C1 segment of cervical spinal cord (tissue), 14 donors: ENCODE measurements at places on chromosomes 1 and 21.

- no peak for DNase-seq
Observed at GRCh38 chr1:161006563-161006962, 14.4 kb downstream of the F11R start.

DNA sequence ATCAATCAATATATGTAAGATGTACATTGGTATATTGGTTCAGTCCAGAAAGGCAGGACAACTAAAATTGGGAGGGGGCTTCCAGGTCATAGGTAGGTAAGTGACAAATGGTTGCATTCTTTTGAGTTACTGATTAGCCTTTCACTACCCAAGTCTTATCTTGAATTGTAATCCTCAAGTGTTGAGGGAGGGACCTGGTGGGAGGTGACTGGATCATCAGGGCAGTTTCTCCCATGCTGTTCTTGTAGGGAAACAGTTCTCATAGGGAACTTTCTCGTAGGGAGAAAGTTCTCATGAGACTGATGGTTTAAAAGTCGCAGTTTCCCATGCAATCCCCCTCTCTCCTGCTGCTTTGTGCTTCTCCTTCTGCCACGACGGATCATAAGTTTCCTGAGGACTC is 809.2 kb downstream of the KCNT2 start:
- DNase-seq: no peak

- no peak for DNase-seq
Observed at GRCh38 chr1:212699104-212699624, 476 bp downstream of the BATF3 start.

DNA sequence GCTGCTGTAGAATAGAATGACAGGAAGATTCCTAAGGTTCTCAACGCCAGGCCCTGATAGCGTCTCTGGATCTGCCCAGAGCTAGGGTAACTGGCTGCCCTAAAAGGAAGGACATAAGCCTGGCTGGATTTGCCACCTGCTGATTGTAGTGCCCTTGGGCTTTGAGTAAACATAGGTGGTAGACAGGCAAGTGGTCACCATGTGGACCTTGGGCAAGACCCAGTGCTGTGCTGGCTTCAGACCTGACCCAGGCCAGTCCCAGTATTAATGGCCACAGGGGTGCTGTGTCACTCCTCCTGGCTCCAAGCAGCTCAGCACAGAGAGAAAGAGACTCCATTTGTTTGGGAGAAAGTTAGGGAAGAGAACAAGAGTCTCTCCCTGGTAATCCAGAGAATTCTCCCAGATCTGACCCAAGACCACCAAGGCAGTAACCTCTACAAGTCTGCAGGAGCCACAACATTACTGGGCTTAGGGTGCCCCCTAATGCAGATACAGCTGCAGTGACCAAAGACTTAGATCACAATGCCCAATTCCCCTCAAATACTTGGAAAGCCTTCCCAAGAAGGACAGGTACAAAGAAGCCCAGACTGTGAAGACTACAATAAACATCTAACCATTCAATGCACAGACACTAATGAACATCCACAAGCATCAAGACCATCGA is 44.5 kb downstream of the PHTF1 start:
- DNase-seq: no peak

GRCh38 chr1:50967416-50968157 is 2.5 kb upstream of the CDKN2C start:
- DNase-seq: no peak

DNA sequence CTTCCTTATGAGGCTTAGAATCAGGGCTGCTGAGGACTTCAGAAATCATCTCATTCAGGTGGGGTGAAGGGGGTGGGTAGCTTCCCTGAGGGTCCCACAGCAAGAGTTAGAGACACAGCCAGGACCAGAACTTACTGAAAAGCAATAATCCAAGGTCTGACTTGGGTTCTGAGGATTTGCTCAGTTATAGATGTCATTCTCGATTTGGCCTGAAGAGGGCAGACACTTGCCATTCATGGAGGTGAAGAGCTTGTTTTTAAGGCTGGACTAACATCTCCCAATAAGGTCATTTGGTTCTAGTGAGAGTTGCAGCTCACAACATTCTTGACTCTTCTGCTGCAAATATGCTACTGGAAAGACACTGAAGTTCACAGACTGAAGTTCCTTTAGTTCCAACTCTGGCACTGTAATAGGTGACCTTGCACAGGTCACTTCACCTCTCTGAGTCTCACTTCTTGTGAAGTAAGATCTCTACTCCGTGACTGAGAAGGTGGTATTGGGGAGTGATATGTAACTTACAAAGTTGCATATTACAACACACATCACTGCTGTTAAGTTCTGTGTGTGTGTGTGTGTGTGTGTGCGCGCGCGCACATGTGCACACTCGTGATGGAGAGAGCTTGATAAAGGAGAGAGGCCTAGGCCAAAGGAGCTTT is 69.8 kb upstream of the DIRAS3 start:
- no peak for DNase-seq

DNA sequence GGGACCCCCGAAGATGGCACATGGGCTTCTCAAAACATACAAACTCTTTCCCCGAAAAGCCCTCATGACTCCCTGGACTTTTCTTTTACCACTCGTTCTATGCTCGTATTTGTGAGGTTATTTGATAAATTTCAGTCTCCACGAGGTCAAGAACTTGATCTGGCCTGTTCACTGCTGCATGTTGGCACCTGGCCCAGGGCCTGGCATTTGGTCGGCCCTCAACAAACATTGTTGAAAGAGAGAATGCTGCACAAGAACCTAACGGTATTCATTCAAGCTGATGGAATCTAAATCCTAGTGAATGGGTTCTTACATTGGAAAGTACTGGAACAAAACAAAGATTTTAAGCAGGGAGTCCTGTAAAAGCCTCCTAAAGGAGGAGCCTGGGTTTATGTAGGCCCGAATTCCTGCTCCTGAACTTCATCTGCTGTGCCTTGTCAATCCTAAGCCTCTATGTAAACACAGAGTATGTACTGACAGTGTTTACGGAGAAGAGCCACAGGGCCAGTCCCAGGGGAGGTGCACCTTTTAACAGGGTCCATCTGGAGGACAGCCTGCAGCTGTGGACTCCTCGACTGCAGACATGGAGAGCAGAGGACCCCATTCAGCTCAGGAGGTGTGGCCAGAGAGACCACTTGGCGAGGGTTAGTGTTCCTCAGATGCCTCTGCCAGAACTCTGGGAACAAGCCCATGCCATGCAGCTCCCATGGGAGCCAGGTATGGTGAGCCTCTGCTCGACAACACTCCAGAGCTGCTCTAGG is 46.9 kb downstream of the L1TD1 start:
- no peak for DNase-seq

DNA sequence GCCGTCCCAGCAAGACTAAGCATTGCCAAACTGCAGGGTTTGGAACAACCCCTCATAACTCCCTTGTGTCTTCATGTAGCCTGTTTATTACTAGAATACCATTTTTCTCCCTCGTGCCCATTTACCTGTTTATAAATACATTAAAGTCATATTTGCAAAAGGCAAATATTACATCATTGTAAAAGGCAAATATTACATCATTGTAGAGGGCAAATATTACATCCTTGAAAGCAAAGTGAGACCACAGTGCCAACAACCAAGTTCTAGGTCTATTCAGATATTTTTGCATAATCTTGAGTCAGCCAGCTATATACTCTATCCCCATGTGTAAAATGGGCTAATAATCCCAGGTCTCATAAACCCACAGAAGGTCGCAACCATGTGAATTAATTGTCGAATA is 11.4 kb upstream of the FAM163A start:
- no peak for DNase-seq

DNA sequence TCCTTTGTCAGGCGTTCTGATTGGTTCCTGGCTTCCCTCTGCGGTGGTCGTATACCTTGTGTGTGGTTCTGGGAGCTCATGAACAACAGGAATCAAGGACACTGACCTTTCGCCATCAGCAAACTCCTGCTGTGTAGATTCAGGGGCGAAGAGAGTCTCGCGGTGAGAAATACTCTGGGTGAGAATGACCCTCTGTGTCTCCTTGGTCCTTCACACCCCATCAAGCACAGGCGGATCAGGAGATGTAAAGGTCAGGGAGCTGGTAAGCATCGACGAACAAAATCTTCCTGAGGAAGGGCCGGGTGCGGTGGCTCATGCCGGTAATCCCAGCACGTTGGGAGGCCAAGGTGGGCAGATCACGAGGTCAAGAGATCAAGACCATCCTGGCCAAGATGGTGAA is 207.2 kb downstream of the KIF26B start:
- no peak for DNase-seq

DNA sequence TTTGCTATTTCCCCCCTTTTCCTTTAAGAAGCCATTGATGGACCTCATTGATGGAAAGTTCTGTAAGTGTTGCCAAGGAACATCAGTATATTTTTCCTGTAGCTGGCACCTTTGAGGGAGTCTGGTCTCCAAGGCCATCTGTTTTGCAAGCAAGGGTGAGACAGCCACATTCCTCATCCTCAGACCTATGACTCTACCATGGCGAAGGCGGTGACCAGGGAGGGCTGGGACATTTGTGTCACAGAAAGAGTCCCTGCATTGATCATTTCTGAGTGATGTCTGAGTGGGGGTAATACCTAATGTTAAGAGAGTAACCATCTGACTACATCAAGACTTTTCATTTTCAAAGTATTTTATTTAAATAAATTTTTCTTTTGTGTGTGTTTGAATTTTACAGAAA is 35.4 kb downstream of the KIAA0040 start:
- no peak for DNase-seq

DNA sequence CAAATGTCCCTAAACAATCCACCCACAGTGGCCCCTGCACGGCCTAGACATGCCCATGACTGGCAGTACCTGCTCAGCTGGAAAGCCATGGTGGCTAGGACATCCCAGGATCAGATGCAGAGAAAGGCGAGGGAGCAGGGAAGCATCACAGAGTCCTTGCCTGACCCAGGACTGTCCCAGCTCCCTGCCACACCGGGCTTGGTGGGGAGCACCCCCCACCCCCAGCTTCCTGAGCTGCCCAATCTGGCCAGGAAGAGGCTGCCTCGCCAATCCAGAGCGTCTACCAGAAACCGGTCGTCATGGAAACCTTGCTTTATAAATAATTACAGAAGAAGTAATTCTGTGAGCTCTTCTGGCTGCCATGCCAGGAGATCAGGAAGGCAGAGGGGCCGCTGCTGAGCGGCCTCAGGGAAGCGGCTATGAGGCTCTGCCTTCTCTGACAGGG is 34.8 kb downstream of the ACOT7 start:
- DNase-seq: no peak
